ENCODE measurements at places on chromosomes 1 and 21. TPM values are rescaled to one million over a fixed set of nuclear protein-coding genes. Genes with fewer than 3 reads are reported as not detected.

The PBX1 gene
- total RNA-seq: 21.7 TPM

The TSPAN2 gene
- total RNA-seq: 1.4 TPM

The GJB3 gene
- 9.5 TPM for total RNA-seq

The OLIG1 gene
- not detected for total RNA-seq

The PKNOX1 gene
- total RNA-seq: 8.6 TPM

The AADACL4 gene
- total RNA-seq: not detected

The ZMYM1 gene
- 4.8 TPM for total RNA-seq

The FGR gene
- total RNA-seq: not detected

The GJA5 gene
- not detected for total RNA-seq

The OVAAL gene
- not detected for total RNA-seq

The OXCT2 gene
- 0.25 TPM for total RNA-seq

The BSND gene
- not detected for total RNA-seq

The SERTAD4 gene
- total RNA-seq: 0.59 TPM

The HHIPL2 gene
- 12.3 TPM for total RNA-seq

The UQCRHL gene
- 6.5 TPM for total RNA-seq

The DNAI4 gene
- total RNA-seq: 0.55 TPM

The TMEM200B gene
- total RNA-seq: not detected

The DPT gene
- total RNA-seq: not detected

The TNFAIP8L2 gene
- not detected for total RNA-seq

The COL16A1 gene
- total RNA-seq: 4.5 TPM

The FAM72C gene
- total RNA-seq: 6.9 TPM

The SDF4 gene
- 141 TPM for total RNA-seq

The RAVER2 gene
- 3.5 TPM for total RNA-seq

The LRRC38 gene
- total RNA-seq: not detected

The FMN2 gene
- total RNA-seq: 4.4 TPM

The PCBP3 gene
- total RNA-seq: 2.1 TPM

The SH3BGR gene
- total RNA-seq: 1.1 TPM

The MAEL gene
- total RNA-seq: not detected

Data from A549 treated with ZK216348 at 1 μM for 4 hours (cell line).